ENCODE measurements at places on chromosomes 3 and 15.

DNA sequence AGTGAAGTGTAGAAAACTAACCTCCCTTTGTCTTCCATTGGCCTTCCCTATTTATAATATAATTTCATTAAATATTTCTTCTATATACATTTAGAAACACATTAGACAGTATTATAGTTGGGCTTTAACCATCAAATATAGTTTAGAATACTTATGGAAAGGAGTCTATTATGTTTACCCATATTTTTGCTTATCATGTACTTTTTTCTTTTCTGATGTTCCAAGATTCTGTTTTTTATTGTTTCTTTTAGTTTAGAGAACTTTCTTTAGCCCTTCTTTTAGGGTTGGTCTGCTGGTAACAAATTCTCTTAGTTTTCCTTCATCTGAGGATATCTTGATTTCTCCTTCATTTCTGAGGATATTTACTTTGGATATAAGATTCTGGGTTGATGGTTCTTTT is 23.7 kb downstream of the SH3GL3 start:
- no peak for DNase-seq

GRCh38 chr3:48984663-48985062 is 5.4 kb upstream of the P4HTM start:
- DNase-seq, result no peak

- DNase-seq, result no peak
Measured at GRCh38 chr3:184639351-184639750, 72.5 kb downstream of the MAGEF1 start.

DNA sequence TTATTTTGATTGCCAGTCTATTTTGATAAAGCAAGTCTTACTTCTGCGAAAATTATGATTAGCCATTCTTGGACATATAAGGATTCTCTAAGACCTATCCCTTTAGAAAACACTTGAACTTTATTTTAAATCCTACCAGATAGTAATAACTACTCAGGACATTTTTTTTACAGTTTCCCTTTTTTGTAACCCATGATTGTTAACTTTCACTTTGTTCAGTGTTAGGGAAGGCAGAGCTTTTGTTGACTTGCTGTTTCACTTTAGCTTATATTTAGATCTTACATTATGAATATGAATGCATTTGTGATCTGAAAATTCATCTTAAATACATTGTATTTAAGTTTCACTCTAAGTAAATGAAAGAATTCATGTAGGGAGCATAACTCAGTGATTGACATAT is 167.0 kb downstream of the AKAP13 start:
- DNase-seq, result no peak

DNA sequence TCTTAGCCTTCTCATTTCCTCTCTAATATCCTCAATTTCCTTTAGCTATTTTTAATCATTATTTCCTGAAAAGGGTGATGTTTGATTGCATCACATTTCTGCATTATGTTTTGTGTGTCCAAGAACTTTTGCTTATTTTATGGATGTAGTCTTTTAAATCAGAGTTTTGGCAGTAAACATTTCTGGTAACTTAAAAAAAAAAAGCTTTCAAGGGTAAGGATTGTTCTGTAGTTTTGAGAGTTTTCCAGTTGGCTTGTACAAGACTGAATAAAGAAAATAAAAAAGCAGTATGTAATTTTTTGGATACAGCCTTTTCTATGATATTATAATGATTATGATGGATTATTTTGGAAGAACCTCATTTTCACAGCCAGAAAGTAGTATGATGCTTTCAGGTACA is 99.4 kb downstream of the DHX36 start:
- no peak for DNase-seq

DNA sequence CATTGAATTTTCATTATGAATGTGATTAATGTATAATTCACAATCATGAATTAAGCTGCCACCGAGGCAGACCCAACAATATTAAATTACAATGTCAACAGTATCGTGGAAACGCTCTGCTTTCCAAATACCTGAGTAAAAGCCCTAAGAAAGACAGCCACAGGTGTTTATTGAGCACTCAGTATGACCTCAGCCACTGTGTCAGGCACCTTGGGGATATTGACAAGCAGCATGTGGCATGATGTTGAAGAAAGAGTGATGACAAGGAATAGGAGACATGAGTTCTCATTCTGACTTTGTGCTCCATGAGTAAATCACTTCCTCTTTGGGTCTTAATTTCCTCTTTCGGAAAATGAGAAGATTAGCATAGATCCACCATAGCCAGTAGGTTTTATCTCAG is 12.8 kb downstream of the C2CD4A start:
- no peak for DNase-seq

DNA sequence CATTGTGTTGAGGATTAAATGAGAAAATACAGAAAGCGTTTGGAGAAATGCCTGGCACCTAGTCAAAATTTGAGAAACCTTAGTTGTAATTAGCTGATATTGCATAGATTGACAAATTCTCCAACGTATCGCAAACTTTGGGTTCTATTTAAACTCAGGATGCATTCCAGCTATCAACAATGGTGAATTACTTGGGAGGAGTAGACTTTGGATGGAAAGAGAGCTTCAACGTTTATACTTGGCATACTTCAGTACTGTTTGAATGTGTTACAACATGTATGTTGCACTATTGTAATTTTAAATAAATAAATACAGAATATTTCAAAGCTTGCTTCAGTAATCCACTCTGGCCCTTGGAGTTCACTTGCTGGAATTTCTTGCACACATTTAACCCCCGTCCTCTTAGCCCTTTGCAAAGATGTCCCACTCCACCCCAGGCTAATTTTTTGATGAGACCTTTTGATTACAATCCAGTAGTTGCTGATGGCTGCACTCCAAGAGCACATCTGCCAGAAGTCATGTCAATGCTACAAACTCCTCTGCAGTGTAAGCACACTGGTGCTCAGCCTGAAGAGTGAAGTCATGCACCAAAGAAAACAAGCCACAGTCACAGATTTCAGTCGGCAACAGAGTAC is 4.7 kb upstream of the DIS3L start:
- no peak for DNase-seq
